NCI-H1092 (cell line): ENCODE measurements at places on chromosomes 2 and 18.

DNA sequence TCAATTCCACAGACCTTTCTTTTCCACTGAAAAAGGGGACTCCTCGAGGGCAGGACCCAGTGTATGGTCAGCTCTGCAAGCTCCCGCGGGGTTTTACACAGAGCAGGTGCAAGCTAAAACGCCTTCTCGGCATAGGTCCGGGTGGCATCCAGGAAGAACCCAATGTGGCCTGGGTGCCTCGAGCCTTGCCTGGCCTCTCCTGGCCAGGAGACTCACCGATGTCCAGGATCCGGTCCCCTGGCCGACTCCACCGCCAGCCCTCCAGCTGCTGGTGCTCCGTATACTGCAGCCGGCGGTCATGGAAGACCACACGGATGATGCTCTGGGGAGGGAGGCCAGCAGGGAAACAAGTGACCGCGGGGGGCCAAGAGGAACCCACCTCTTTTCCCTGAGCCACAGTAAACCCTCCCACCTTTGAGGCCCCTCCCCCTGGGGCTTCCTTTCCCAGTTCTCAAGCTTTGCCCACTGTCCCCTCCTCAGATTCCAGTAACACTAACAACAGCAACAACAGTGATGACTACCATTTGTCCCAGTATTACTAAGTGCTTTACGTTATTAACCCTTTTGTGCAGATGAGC lies 36.1 kb downstream of the TFCP2L1 start:
- DNase-seq: no peak

DNA sequence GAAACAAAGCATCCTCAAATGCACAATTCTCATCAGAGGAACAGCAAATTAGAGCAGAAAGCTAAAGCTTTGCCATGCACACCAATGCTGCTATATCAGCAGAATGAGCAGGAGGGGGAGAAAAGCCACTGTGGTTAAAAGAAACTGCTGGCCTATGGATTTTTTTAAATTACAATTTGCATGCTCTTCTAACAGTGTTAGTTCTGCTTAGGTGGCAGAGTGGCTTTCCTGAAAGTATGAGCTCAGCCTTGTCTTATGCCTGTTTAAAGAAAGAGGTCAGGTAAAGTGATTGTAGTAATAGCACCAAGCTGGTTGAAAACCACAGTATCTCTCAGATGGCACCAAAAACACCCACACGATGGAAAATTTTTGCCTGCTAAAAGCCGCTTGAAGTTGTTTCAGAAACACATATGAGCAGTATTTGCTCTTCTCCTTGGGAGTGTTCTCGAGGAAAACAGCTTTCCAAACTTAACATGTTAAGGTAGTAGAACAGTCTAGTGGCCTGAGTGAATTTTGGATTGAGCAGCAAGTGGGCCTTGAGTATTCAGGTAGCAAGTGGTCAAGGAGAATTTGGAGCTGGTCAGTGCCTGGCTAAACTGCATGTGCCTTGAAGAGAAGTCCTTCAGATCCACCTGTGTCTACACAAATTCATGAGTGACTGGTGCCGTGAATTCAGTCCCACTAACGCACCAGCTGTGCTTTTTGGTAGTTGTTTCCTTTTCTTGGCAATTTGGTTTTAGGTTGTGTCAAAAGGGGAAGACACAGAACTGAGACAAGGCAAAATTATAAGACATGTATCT lies 19.6 kb upstream of the NDUFV2 start:
- DNase-seq: no peak

DNA sequence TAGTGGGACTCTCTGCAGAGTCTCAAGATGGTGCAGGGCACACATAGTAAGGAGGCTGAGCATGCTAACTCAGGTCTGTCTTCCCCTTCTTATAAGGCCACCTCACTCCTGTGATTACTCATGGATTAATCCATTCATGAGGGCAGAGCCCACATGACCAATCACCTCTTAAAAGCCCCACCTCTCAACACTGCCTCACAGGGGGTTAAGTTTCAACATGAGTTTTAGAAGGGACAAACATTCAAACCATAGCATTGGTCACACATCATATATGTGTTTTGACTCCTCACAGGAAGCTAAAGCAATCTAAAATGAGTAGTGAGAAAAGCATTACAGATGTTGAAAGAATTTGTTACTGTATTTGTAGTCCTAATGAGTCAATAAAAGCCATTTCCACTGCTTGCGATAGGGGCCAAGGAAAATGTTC lies 57.5 kb downstream of the DTNA start:
- DNase-seq: no peak

DNA sequence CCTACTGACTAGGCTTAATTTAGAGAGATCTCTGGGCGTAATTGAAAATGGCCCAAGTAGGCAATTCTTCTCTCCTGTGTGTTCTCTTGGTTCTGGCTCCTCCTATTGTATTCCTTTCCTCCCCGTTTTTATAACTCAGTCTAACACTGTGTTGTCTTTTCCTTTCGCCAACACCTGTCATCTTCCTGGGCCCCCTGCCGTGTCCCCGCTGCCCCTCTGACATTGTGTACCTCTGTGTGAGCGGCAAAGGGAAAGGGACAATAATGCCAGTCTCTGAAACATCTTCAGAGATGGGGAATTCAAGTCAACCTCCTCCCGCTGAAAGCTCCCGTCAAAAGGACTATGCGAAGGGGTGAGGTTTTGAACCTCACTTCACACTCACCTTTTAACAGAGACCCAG lies 210.9 kb downstream of the GBX2 start:
- DNase-seq: no peak

- DNase-seq: no peak
Measured at GRCh38 chr2:48694149-48694548, 61.4 kb downstream of the LHCGR start.

- no peak for DNase-seq
Measured at GRCh38 chr2:204150721-204151120, 214.2 kb downstream of the ICOS start.

GRCh38 chr2:61135510-61135909 lies 26.5 kb upstream of the C2orf74 start:
- no peak for DNase-seq

- DNase-seq: no peak
Measured at GRCh38 chr2:238845583-238846377, 2.1 kb upstream of the TWIST2 start.

- DNase-seq: no peak
Measured at GRCh38 chr2:166170356-166170755, 42.5 kb upstream of the SCN1A start.

DNA sequence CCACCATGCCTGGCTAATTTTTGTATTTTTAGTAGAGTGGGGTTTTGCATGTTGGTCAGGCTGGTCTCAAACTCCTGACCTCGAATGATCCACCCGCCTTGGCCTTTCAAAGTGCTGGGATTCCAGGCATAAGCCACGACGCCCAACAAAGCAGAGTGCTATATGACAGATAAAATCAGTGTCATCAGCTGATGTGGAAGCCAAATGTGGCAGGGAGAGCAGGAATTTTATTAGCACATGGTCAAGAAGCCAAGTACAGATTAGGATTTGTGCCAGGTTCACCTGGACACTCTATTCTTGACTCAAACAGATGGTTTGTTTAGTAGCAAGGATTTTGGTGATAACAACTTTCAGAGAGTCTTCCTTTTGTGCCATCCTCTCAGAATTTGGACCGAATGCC lies 62.7 kb downstream of the LCLAT1 start:
- DNase-seq: no peak

GRCh38 chr2:235498541-235498940 lies 4.7 kb downstream of the AGAP1 start:
- DNase-seq: no peak

GRCh38 chr2:149597050-149597667 lies 9.6 kb upstream of the MMADHC start:
- DNase-seq: no peak

- DNase-seq: no peak
Measured at GRCh38 chr2:63569740-63570139, 18.5 kb downstream of the WDPCP start.

- no peak for DNase-seq
Measured at GRCh38 chr2:65834771-65835475, 402.5 kb upstream of the SPRED2 start.

GRCh38 chr2:104077573-104077972 lies 776.3 kb upstream of the POU3F3 start:
- DNase-seq: no peak

DNA sequence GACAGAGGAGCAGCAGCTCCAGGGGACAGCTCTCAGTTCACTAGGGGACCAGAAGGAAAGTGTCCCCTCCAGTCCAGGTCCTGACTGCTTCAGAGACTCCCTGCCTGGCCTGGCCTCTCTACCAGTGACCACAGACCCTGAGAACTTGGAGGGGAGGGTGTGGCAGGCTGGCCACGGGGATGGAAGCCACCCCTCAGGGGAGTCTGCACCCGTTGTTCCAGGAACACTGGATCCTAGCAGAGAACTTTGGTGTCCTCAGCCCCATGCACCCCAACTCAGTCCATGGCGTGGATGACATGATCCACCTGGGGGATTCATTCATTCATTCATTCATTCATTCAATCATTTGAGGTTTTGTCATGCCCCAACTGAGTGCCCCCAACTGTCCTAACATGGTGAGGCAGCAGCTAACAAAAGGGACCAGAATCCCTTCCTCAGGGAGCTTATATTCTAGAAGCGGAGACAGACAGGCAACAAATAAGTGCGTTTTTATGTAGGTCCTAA lies 31.9 kb downstream of the MYO7B start:
- no peak for DNase-seq

DNA sequence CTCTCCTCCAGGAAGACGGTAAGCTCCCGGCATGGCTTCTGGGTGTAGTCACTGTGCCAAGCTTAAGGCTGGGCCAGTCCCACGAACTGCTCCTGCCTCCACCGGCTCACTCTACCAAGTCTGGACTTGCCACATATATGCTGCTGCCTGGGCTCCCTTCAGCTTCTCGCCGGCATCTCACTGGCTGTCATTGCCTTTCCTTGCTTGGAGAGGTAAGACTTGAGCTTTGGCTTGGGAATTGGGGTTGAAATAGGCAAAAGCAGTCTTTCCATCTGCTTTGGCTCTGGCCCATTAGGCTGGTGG lies 481.0 kb downstream of the TGIF1 start:
- DNase-seq: no peak

- DNase-seq: no peak
Measured at GRCh38 chr2:106156305-106157296, 37.5 kb downstream of the UXS1 start.

DNA sequence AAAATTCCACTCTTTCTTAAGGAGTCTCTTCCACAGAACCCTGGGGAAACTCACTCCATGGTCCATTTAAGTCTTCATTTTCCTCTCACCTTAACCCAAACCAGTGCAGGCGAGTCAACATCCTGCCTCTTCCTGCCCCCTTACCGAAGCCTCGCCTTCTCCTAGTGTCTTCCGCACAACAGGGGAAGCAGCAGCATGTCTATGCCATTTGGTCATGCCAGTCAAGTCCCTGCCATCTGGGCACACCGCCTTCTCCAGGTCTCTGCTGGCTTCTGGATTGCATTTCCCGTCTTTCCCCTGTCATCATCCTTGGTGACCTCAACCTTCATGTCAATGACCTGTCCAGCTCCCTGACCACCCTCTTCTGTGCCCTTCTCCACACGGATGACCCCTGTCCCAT lies 77.3 kb upstream of the FZD7 start:
- DNase-seq: no peak

- DNase-seq: no peak
Measured at GRCh38 chr2:196245378-196246140, 74.2 kb upstream of the STK17B start.

DNA sequence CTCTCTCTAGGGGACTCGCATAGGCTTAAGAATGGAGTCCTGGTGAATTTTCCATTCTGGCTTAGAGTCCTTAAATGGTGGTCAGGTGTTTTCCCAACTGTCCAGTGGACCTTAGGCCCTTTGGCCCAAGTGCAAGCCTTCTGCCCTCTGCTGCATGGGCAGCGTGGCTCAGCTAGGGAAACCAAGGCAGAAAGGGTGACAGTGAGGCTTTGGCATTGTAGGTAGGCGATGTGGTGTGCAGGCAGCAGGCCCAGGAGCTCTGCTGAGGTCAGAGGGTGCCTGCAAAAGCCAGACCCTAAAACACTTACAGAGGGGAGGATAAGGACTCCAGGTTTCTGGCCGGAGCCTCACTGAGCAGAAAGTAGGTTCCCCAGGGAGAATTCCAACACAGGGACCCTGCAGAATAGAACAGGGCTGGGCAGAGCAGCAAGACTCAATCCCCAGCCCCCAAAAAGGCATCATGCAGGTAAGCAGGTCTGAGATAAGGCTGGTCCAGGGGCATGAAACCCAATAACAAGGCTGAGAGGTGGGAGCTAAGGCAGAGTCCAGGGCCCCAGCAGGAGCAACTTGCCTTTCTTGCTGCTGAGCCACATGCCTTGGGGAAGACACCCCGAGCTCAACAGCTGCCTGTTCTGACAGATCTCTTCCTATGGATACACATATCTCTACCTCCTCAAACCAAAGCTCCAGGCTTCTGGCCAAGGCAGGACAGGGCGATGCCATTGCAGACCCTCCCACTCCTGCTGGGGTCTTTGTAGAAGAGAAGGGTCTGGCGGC lies 199.7 kb downstream of the TNS1 start:
- no peak for DNase-seq

- DNase-seq: no peak
Measured at GRCh38 chr18:68033466-68033865, 516.9 kb upstream of the DSEL start.

- no peak for DNase-seq
Measured at GRCh38 chr2:45287045-45287444, 277.8 kb upstream of the SIX2 start.
